T-helper 22 cell (primary cell): ENCODE measurements at places on chromosomes 7 and 10.

DNA sequence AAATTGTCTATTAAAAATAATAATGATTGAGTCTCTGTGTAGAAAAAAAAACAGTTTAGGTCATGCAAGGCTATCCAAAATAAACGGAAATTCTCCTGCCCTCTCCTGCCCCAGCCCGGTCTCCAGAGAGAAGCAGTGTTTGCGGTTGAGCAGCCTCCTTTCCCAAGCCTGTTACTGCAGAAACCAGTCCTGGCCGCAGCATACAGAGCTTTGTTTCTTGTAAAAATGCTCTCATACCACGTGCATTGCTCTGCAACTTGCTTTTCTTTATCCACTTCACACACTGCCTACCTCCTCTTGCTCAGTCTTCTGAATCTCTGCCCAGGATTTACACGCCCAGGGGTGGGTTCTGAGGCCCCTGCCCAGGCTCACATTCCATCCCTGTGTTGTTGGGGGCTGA lies 34.4 kb upstream of the CUL1 start:
- no peak for DNase-seq

DNA sequence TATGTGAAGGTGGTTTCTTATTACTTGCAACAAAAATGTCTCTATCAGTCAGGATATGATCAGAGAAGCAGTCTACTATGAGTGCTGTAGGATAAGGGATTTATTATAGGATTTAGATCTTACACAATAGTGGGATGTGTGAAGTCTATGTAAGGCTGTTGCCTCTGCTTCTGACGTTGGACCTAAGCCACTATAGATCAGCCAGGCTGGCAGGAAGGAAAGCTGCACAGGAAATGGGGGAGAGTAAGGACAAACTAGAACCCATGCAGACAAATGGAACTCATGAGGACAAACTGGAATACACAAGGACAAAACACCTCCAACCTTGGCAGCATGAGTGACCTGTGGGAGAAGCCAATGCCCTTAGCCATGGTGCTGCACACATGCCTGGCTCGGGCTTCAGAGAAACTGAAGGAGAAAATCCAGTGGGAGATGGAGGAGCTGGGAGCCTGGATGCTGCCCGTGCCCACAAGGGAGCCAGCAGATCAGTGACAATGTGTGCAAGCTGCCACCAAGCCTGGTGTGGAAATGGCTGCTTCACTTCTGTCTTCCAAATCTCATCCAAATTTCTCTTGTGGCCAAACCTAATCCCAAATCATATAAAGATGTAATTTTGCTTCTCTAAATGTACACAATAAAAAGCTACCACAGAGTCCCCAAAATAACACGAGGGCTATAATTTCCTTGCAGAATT lies 147.0 kb upstream of the PCGF5 start:
- DNase-seq, result no peak

GRCh38 chr10:1148855-1149605 lies 92.8 kb downstream of the WDR37 start:
- DNase-seq, result no peak

DNA sequence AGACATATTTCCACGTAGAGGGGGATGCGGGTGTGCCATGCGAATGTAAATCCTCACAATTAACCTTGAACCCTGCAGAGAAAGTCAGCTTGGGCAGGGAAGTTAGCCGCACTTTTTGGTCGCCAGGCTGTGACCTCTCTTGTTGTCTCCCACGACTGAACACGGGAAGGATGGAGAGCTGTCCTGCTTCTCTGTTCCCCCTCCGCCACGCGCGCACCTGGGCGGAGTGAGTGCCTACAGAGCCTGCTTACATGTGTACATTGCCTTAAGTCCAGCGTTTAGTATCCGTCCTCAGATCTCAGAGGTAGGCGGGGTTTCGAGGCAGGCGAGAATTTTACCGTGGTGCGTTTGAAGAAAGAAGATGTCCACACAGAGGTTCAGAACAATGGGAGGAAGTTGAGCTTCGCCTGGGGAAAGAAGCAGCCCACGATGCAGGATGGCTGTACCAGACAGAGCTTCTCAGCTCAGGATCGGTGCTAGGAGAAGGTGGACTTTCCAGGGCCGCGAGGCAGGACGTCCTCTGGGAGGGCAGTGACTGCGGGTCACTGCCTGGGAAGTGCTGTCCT lies 482 bp upstream of the ERCC6 start:
- DNase-seq, result peak; percentile 4

GRCh38 chr7:43721193-43721806 lies 8.0 kb downstream of the COA1 start:
- no peak for DNase-seq

- DNase-seq, result no peak
These were observed 90.0 kb upstream of the STK17A start for GRCh38 chr7:43492896-43493295.

DNA sequence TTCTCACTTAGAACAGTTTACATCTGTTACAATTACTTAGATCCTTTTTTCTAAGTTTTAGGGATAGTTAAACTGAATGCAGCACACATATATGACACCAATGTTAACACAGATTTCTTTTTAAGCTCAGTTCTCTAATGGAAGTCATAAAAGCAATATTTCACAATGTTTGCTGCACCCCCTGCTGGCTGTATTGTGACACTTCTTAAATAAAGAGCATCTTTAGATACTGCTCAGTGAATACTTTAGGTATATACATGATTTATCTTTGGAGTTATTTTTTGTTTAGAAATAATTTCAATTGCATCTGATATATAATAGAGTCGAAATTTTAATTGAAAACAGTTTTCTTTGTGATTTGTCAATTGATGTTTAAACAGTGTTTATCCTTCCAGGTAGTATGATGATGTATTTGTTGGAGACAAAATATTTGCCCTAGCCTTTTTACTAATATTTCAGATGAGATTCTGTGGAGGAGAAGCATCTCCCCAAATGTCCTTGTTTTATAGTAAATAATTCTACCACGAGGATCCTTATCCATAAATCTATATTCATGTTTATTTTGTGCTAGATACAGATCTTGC lies 174.4 kb downstream of the ST7 start:
- no peak for DNase-seq

DNA sequence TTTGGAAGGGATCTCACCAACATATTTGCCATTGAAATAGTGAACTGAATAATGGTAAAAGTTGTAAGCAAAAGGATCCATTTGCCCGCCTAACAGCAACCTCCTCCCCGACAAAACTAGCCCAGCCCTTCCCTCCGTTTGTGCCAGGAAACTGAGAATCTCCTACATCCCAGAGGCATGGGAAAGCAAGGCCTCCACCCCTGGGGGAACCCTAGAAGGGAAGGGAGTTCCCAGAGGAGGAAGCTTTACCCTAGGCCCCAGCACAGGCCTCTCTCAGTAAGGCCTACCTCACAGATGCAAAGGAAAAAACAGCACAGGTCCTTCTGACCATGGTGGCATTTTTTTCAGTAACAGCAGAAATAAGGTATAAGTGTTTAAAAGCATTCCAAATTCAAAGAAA lies 229.7 kb downstream of the ELMO1 start:
- DNase-seq, result no peak

DNA sequence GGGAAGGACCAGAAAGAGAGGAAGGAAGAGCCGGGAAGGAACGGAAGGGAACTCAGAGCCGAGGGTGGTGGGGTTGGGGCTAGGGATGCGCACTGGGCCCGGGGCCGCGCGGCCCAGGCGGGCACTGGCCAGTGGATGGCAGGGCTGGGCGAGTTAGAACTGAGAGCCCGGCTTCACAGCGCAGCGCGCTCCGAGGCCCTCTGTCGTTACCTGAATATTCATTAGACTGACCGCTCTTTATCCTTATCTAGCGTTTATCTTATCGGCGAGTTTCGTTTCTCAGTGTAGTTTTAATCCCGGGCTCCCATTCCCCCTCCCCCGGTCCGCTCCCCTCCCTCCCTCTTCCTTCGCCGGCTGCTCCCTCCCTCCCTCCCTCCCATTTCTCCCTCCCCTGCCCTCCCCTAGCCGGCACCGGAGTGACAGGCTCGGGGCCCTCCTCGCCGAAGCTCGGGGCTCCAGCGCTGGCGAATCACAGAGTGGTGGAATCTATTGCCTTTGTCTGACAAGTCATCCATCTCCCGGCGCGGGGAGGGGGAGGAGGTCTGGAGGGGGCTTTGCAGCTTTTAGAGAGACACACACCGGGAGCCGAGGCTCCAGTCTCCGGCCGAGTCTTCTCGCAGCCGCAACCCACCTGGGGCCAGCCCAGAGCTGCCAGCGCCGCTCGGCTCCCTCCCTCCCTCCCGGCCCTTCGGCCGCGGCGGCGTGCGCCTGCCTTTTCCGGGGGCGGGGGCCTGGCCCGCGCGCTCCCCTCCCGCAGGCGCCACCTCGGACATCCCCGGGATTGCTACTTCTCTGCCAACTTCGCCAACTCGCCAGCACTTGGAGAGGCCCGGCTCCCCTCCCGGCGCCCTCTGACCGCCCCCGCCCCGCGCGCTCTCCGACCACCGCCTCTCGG lies at the start of gene PAX2:
Gene PAX2 (plus strand): TSS at position 596 of the 895 bp plus-strand sequence. CDS start 679 bp downstream, outside the sequence.
- DNase-seq, result no peak

- no peak for DNase-seq
These were observed 136.9 kb upstream of the MAGI2 start for GRCh38 chr7:79590391-79590790.
